ENCODE measurements at places on chromosomes 11 and 22.
A peak's percentile ranks its signal among the peaks of the same experiment; 100 is the strongest.

DNA sequence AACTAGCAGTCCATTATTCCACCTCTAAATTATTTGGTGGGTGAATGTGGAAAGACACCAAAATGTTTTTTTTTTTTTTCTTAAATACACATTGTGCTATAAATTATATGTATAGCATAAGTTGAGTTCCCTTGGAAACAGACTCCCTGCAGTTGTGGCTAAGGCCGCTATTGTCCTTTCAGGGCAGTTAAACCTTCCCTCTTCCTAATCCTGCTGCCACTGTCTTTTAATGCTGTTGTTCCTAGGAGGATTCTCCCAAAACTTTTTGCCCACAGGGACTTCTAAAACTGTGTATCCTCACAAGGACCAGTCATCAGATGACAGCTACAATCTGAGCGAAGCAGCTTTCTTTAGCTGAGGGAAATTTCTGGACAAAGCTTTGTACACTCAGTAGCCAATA is 478.9 kb upstream of the CHORDC1 start:
- DNase-seq = no peak

- no peak for DNase-seq
Measured at GRCh38 chr11:44221456-44221855, 88.5 kb downstream of the ALX4 start.

- no peak for DNase-seq
Measured at GRCh38 chr11:77082838-77083565, 16.2 kb downstream of the CAPN5 start.

DNA sequence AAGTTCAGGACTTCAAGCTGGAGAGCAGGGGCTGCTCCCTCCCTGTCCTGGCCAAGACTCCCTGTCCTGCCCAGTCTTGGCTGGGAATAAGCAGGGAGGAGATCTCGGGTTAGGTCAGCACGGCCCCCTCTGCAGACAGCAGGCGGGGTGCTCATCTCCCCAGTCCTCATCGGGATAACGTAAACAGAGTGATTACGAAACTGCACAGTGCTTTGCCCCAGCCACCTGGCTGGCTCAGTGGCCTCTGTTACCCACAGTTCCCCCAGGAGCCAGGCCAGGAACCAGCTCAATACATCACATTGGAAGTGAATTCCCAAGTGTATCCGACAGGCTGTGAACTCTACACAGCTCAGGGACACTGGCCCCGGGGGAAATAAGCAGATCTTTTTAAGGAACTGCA is 42.7 kb upstream of the KCNJ11 start:
- no peak for DNase-seq

GRCh38 chr11:561148-562003 is 606 bp downstream of the RASSF7 start:
- peak; percentile 98 for DNase-seq

DNA sequence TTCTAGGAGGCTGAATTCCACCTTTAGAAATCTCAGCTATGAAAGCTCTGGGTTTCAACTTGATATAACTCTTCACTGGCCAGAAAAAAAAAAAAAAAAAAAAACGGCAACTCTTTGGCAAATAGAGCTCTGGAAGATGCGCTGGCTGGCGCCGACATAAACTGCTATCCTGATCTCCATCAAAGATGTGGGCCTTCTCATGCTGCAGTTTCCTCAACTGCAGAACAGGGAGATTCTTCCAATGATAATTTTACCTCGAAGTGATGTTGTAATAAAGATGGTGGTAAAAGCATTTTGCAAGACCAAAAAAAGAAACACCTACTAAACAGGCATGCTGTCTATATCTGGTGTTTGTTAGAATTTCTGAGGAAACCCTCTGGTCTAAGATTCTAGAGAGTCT is 20.3 kb downstream of the FLI1 start:
- DNase-seq = no peak

GRCh38 chr22:32760815-32761214 is 40.7 kb upstream of the TIMP3 start:
- DNase-seq = no peak

DNA sequence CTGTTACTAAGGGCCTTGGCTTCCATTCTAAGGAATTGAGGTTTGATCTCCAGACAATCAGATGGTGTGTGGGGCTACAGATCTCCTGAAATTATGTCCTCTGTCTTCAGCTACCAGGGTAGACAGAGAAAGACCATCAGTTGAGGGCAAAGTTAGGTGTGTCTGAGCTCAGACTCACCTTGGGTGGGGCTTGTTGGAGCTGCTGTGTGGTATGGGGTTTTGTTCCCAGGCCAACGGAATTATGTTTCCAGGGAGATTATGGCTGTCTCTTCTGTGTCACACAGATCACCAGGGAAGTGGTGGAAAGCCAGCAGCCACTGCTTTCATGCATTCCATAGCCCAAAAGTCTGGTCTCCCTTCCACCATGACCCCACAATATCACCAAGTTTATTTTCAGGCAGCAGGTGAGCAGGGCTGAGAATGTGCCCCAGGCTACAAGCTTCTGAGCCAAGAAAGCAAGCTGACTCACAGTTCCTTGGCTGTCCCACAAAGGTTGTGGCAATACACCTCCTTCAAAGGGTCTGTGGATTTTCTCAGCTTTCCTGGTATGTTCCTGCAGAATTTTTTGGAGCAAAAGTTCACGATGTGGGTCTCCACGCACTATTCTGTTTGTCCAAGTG is 714.9 kb downstream of the LUZP2 start:
- DNase-seq = no peak

DNA sequence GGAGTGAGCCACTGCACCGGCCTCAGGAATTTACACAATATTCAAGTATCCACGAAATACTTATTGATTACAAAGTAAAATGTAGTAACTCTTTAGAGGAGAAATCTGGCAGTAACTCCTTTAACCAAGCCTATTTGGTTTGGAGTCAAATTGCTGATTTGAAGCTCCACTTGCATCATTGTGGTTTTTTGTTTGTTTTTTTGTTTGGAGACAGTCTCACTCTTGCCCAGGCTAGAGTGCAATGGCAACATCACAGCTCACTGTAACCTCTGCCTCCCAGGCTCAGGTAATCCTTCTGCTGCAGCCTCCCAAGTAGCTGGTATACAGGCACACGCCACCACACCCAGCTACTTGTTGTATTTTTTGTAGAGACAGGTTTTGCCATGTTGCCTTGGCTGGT is 6.4 kb upstream of the QSER1 start:
- no peak for DNase-seq

GRCh38 chr11:122204206-122204605 is 88.2 kb upstream of the BLID start:
- no peak for DNase-seq

- no peak for DNase-seq
Measured at GRCh38 chr11:10139143-10139542, 154.9 kb downstream of the SBF2 start.

DNA sequence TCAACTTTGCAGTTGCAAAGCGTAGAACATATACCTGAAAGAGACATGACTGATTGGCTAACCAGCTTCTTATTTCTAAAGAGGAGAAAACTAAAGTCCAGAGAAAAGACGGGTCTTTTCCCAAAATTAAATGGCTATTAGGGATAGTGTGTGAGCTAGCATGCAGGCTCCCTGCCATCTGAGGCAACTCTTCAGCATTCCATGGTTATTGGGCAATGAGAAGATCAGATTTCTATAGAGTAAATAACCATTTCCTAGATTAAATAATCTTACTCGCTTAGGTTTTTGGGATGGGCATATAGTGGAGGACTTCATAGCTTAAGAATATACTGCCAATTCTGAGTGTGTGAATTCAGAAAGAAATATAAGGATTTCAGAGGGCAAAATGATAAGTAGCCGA is 95.0 kb downstream of the PDHX start:
- no peak for DNase-seq

DNA sequence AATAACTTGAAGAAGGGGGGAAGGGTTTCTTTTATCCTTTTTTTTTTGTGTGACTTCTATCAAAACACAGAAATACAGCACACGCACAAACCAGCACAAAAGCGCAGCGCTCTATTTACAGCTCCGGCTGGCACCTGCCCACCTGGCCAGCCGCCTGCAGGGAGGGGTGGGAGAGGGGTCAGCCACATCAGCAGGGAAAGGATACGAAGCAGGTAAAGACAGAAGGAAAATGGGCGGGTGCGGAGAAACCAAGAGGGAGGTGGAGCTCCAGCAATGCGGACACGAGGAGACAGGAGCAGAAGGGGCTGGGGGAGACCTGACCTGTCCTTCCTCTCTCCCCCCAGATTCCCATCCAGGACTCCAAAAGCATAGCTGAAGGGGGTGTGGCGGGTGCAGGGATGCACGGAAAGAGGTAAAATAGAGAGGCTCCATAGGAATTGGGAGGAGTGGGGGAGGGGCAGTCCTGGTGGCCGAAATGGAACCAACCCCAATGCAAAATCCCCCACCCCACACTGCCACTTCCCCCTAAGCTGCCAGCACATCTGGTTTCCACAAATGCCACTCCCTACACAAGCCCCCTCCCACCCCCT is 14.1 kb downstream of the CXCR5 start:
- no peak for DNase-seq

DNA sequence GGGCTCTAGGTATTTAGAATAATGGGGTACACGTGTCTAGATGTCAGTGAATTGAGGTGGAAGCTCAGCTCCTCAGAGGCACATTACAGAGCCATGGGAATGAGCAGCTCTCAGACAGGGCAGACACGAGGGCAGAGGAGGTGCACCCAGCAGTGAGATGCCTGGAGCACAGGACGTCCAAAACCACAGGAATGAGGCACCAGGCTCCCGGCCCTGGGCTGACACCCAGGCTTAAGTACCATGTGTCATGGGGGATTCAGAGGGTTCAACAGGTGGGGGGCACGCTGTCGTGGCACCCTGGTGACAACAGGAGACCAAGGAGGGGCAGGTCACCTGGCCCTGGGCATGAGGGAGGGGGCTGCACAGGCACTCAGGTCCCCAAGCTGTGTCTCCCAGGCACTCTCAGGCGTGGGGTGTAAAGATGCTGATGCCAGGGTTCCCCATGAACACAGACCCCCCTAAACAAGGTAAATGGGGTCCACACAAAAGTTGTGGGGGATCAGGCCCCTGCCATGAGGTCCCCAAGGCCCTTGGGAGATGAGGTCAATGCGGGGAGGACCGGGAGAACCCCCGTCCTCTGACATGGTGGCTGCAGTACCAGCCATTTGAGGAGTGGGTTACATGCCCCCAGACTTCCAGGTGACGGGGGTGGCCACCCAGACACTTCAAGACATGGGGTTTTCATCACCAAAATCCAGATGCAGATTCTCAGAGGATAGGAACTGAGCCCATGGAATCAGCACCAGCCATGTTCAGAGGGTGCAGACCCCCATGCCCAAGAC is 5.6 kb upstream of the SYT8 start:
- DNase-seq = peak; percentile 73

GRCh38 chr11:114181752-114182151 is 114.4 kb upstream of the NNMT start:
- DNase-seq = no peak

- DNase-seq = no peak
Measured at GRCh38 chr11:76790251-76790650, 7.1 kb downstream of the TSKU start.

DNA sequence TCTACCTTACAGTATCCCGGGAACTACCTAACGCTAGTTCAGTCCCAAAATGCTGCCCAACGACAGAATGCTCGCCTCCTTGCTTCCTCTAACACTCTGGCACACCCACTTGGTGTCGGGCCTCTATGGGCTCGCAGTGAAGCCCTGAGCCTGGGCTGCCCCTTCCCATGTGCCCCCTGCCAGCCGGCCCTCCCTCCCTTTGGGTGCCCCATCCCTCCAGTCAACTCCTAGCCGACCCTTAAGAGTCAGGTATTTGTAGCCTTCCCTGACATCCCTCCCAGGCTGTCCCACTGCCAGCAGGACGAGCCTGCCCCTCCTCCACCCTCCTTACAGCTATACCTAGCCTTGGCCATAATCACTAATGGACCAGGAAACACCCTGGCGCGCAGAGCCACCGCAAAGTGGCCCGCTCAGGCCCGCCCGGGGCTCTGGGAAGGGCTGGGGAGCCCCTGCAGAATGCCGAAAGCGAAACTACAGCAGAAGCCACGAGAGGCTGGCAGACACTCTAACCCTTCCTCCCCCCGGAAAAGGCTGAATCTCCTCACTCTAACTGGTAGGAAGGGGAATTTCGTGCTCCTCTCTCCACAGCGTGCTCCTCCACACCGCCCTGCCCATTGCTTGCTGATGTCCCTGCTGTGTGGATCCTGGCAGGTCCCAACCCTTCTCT is 8.2 kb downstream of the CBX7 start:
- DNase-seq = peak; percentile 19

DNA sequence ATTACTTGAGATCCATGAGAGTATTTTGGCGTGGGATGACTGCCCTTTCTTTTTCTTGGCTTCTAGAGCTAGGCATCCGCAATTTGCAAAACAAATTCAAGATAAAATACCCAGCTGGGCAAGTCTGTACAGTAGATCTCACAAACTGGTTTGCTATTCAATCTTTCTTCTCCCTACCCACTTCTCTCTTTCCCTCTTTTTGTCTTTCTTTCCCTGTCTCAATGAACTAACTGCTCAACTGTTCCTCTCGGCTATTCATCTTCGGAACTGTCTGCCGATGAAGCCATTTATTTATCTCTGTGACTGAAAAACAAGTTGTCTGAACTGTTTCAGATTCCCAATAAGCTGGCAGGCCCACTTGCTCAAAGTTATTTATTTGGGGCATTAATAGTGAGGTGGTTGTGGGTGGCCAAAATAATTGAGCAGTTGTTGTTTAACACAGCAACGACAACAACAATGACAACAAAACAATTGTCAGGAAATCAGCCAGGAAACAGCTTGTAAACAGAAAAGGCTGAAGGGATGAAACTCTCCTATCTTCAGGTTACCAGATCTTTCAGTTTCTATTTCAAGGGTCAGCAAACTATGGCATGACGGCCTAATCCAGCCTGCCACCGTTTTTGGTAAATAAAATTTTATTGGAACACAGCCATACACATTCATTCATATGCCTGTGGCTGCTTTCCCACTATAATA is 76.0 kb upstream of the MTMR2 start:
- DNase-seq = no peak

DNA sequence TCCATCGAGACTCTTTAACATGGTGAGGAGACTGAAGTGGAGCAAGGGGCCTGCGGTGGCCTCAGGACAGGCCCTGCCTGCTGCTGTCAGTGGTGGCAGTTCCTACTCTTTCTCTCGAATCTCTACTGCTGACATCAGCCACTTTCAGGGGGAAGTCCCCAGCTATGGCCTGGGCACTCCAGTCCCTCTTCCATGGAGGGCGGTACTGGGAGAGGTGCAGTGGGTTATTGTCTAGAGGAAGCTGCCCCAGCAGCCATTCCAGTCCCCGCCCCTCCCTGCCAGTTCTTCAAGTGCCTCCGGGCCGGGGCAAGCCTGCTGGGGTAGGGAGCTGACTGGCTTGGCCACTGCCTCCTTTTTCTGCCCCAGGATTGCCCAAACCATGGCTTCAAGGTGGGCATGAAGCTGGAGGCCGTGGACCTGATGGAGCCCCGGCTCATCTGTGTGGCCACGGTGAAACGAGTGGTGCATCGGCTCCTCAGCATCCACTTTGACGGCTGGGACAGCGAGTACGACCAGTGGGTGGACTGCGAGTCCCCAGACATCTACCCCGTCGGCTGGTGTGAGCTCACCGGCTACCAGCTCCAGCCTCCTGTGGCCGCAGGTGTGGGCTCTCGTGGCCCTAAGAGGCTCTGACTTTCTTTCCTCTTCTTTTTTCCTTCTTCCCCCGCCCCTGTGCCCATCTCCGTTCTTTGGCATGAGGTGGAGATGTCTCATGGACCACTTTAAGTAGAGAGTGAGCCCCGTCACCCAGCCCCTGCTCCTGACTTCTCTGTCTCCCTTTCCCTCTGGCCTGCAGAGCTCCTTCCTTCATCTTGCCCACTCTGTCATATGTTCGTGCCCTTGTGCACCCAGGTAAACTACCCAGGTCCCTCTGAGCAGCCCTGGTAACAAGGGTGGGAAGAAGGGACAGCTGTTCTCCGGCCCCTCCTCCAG is 13.7 kb downstream of the CHADL start:
- no peak for DNase-seq

- DNase-seq = no peak
Measured at GRCh38 chr11:54930930-54931329, 224.3 kb downstream of the OR4A5 start.

GRCh38 chr11:121466063-121466794 is 13.5 kb upstream of the SORL1-AS1 start:
- peak; percentile 99 for DNase-seq

Data from HT-29 (cell line).